ENCODE measurements at places on chromosomes 6 and 20.

- no peak for DNase-seq
Measured at GRCh38 chr20:2136275-2136674, 34.6 kb downstream of the STK35 start.

DNA sequence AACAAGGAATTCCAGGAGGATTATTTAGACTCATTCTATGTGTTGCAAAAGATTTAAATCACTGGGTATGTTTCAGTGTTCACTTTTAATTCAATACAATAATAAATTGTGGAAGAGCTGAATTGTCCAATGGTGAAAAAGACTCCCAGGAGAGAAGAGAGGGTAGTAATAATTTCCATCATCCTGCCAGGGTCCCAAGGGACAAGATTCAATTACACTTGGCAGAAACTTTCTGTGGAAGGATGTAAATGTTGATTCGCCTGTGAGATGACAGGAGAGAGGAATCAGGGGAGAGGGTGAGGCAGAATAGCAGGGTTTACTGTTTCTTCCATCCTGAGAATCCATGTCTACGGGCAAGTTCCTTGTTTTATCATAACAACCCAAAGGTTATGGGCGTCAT, 342.7 kb downstream of the ESR1 start:
- DNase-seq = no peak

DNA sequence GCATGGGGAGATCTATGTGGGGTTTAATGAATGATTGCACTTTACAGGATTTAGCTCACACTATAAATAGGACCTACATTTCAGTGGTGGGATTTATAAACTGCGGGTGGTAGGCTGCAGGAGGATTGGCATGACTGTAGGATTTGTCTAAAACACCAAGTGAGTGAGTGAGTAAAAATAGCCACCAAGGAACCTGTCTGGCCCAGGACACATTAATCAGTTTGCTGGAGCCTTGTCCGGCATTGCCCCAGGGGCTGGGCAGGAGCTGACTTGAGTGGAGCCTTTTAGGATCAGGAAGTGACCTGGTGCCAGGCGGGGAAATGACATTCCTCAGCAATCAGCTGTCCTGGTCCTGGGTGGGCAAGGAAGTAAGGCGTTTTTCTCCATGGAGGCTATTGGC, 278.7 kb upstream of the PRND start:
- DNase-seq = no peak

- no peak for DNase-seq
Measured at GRCh38 chr6:90131614-90132423, 164.8 kb downstream of the BACH2 start.

GRCh38 chr20:3751675-3752385, 15.7 kb downstream of the ADISSP start:
- no peak for DNase-seq

DNA sequence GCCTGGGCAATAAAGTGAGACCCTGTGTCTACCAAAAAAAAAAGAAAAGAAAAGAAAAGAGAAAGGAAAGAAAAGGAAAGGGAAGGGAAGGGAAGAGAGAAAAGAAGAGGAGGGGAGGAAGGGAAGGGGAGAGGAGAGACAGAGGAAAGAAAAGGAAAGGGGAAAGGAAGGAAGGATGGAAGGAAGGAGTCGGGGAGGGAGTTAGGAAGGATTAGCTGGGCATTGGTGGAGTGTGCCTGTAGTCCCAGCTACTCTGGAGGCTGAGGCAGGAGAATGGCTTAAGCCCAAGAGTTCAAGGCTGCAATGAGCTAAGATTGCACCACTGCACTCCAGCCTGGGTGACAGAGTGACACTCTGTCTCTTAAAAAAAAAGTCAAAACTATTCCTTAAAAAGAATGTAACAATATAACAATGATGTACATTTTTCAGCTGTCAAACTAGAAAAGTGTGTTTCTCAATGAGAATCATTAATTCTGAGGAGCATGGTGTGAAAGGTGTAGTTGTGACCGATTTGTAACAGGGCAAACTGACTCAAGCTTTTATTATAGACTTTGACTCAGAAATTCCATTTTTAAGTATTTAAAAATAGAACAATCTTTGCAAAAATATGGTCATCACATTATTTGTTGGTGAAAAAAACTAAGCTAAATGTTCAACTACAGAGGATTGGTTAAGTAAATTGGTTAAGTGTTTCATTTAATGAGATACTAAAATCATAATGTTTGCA, 14.7 kb downstream of the SNRPB start:
- no peak for DNase-seq

DNA sequence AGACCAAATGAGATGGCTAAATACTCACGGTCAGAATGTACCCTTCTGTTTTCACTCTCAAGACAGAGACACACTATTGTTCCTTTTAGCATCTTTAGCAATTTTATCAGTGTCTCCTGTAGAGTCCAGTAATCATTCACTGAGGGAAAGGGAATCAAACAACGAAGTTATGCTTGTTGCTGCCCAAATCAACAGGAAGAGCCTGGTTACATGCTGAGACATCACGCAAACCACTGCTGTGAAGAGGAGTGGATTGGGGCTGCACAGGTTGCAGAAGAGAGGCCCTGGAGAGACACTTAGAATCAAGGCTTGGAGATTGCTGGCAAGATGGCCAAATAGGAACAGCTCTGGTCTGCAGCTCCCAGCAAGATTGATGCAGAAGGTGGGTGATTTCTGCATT, 40.5 kb upstream of the B3GAT2 start:
- no peak for DNase-seq

DNA sequence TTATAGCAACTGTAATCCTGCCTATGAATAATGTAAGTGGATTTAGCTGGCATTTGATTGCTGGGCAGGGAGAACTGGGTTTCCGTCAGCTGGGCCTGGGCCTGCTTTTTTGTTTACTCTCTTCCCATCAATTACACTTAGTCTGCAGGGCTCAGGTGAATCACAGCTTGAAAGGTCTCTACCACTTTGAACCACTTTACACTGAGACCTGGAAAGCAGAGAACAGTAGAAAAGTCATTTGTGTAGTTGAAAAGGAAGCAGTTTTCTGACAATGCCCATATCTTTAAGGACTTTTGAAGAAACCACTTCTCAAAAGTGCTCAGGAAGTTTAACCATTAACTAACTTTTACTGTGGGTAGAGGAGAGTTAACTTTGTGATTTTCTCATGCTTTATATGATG, 315.4 kb upstream of the SASH1 start:
- no peak for DNase-seq

DNA sequence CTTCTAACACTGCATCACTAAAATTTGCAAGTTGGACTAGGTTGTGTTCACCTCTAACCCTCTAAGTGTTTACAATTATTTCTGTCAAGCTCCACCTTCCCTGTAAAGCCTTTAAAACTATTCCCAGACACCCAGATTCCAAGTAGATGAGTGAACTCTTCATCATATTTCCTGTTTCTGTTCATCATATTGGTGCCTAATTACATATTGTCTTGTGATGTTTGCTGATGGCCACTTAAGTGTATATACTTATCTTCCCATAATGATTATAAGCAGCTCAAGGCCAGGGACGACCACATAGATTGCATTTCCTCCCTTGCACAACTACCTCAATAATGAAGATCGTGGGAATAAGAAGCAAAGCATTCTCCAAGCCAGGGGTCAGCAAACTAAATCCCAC, 16.8 kb downstream of the TNFRSF21 start:
- no peak for DNase-seq

GRCh38 chr6:146857980-146858347, 259.2 kb downstream of the ADGB start:
- DNase-seq = no peak

GRCh38 chr20:59331721-59332329, 31.4 kb downstream of the EDN3 start:
- DNase-seq = no peak

DNA sequence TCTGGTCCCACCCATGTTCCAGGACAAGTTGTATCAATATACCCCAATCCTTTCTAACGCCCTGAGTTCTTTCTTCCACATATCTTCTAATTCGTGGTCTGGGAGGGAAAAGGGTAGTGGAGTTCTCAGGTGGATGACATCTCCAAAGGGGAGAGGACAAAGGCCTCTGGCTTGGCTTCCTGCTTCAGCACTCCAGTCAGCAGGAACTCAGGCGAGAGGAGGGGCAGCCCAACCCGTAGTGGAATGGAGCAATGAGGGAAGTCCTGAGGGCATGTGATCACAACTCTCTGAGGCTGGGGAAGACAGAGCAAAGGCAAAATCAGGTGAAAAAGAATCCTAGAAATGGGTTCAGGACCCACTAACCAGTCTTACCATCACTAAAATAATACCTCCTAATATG, 9.6 kb upstream of the NRM start:
- DNase-seq = no peak

DNA sequence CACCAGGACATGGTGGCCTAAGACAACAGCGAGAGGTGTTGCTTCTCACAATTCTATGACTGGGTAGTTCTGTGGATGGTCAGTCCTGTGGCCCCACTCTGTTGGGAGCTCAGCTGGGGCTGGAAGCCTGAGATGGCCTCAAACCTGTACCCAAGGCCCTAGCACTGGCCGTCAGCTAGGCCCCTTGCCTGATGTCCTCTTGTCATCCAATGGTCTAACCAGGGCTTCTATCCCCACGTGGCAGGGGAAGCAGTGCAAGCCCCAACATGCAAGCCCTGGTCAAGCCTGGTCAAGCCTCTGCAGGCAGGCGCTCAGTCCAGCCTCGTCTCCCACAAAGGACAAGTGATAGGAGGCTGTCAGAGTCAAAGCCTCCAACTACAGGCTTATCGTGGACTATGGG, 196.5 kb upstream of the CST7 start:
- DNase-seq = no peak
